ENCODE measurements at places on chromosomes 3 and 15.

DNA sequence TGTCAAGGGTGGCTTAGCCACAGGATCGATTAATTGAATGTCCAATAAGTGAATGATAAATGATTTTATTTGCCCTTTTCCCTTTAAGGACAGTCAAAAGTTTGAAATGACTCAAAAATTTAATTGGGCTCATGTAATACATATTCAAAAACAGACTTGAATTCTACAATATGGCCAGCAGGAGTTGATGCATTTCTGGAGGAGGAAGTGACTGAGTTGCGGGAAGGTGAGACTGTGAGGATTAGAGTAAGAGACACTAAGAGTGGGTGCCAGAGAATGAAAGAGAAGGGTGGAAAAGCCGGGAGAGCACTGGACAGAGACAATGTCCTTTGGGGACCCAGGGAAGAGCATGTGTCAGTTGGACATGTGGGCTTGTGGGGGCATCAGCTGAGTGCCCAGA lies 83.3 kb downstream of the MCTP2 start:
- DNase-seq: no peak

- DNase-seq: peak; percentile 21
Measured at GRCh38 chr3:8324747-8325146, 176.9 kb upstream of the LMCD1 start.

DNA sequence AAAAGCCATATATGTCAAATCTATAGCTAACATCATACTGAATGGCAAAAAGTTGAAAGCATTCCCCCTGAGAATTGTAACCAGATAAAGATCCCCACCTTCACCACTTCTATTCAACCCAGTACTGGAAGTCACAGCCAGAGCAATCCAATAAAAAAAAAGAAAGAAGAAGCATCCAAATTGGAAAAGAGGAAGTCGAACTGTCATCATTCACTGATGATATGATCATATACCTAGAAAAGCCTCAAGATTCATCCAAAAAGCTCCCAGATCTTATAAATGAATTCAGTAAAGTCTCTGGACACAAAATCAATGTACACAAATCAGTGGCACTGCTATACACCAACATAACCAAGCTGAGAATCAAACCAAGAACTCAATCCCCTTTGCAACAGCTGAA lies 97.4 kb downstream of the CBLB start:
- DNase-seq: no peak

DNA sequence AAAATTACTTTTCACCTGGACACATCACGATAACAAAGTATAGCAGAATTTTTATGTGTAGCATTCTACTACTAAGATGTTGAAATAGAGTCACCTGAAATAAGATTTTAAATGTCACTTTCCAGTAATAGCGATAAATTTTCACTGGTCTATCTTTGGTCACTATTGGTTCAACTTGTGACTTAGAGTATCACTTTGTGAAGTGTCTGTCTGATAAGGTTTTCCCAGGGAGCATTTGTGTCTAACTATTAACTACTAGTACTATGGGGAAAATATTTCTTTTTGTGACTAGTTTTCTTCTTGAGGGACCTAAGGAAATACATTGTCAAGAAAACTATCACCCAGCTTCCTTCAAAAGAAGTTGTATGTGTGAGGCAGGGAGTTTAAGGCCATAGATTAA lies 11.0 kb downstream of the TRPC1 start:
- DNase-seq: no peak

- DNase-seq: no peak
Measured at GRCh38 chr3:79604681-79605080, 163.1 kb downstream of the ROBO1 start.

DNA sequence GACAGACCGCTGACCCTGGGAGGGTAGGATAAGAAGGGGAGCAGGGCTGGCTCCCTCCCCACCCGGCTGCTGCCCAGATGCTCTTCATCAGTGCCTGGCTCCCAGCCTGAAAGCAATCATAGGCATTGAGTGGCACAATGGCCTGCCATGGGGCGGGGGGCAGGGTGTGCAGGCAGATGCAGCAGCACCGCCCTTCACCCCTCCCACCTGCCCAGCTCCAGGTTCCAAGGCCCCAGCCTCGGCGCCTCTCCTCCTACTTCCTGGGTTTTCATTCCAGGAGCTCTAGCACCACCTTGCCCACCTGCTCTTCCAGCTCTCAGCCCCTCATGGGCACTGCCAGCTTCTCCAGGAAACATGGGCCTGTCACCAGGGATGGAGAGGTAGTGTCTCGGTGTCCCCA lies 101.7 kb downstream of the MEGF11 start:
- no peak for DNase-seq

DNA sequence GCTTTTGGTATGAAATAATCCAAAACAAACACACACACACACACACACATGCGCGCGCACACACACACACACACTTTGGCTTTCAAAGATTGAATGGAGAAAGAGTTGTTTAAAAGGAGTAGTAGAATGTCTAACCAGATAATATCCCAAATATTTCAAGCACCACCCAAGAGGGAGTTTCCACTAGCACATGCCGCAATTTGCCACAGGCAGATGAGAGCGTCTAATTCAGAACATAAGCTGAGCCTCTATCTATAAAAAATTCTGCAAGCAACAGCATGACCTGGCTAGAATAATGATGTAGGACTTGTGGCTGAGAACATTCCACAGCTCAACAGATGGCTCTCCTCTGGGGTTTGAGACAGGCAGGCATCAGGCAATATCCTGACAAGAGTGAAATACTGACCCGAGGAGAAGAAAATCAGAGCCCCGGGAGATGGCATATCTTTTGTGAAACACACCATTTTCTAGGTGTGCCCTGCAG lies 302.5 kb upstream of the GADL1 start:
- DNase-seq: peak; percentile 65

GRCh38 chr15:101027920-101028319 lies 108.8 kb downstream of the LRRK1 start:
- DNase-seq: no peak

DNA sequence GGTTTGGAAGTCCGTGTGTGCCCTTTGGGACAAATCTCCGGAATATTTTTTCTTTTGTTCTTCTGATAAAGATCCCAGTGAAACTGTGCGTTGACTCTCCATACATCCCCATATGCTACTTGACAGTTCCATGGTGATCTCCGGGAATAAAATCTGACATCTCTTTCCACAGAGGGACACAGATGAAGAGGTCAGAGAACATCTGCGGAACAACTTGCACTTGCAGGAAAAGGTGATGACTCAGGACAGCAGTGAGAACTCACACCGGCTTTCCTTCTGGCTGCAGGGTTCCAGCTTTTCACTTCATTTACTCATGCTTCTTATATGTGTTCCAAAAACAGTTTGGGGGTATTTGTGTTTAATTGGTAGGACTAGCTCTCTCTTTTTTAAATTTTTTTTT lies 157.5 kb upstream of the CHRM5 start:
- no peak for DNase-seq

DNA sequence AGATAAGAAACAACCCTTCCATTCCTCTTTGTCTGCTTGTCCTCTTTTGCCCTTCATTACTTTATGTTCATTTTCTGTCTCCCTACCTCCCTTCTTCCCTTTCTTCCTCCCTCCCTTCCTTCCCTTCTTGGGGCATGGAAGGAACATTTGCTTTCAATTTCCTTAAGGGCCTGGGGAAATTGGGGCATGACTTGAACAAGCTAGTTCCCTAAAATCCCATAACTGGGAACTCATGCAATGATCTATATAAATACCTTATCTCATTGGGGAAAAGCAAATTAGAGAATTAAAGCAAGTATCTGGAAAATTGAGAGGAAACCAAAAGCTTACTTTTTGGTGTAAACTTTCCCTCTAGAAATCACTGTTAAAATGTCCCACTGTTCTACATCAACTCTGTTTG lies 35.7 kb downstream of the BOC start:
- no peak for DNase-seq

DNA sequence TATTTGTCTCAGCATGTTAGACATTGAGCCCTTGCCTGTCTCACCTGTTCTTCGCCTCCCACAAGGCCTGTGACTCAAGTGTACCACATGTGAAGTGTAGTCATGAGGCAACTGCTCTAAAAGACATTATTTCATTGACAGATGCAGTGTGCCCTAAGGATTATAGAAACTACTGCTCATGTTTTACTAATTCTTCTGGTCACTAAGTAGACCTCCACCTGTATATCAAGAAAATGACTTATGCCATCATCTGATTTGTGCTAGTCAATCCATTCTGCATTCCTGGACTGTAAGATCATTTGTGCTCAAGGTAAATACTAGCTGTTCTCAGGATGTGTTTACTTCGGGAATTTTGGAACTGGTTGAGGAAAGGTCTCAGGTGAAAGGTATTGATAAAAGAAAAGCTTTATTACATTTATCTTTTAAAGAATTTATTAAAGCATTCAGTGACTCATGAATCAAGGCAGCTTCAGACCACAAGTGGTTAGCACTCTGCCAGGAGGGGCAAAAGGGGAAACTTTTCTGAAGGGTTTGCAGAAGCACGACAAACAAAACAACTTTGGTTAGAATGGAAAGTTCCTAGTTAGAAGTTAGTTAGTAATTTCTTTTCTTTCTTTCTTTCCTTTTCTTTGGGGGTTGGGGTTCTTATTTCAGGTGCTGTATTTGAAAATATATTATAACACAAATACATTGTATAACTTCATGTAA lies 465.3 kb upstream of the CBLB start:
- DNase-seq: peak; percentile 3

DNA sequence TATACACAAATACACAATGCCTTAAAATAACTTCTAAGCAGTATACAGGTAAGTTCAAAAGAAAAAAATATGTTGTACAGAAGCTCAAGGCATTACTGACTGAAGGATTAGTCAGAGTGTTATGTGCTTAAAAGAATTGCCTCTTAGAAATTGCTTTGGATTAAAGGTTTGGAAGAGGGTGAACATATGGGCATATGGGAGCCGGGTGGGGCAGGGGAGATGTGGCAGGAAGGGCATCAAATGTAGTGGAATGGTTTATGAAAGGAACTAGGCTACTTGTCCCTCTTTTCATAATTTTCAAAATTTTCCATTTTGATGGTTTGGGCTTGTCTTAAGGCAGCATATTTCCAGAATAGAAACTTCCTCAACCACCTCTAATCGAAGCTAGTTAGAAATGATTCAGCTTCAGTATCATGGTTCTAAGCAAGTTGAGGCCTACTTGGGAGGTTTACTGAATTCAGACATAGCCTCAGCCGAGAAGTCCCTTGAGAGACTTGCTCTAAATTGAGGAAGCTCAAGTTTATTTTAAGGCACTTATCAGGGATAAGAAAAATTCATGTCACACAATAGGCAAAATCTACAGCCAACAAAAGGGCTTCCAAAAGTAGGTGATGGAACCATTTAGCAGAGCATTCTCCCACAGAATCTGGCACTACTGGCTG lies 10.1 kb upstream of the GOLGB1 start:
- no peak for DNase-seq

DNA sequence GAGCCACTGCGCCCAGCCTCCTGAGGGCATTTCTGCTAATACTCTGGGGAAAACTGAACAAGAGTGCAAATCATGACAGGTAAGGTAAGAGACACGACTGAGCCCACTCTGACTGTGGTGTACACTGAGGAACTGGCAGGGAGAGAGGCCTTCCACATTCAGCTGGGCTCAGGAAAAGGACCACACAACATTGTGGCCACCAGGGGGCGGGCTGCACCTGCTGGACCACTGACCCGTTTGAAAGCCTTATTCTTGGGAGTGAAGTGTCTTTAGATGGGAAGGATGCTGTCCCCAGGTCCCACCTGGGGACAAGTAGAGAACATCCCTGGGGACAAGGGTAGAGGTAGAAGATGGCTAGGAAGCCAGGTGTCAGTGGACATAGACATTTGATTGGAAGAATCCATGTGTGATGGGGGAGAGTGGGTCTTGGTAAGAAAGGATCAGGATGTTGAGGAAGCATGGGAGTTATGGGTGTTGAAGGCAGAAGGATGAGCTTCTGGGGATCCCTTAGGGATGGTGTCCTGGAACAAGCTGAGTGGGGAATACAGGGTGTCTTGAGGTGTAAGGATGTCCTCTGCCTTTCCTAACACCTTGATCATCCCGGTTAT lies 6.2 kb upstream of the CTDSPL start:
- peak; percentile 53 for DNase-seq
